ENCODE measurements at places on chromosomes 6 and 20. TPM values are rescaled to one million over a fixed set of nuclear protein-coding genes. Genes with fewer than 3 reads are reported as not detected.

DNA sequence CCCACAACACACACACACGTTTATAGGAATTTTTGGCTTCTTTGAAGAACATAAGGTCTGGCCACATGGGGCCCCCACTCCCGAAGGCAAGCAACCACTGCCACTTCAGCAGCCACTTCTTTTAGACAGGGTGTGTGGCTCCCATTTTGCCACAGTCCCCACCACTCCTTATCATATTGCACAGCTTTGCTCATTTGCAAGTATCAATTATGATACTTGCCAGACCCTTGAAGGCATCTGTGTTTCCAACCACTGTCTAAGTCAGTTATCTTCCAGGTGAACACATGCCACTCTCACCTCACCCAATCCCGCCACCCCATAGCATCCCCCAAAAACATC is 73.1 kb downstream of the NOL4L start:
- no peak for DNase-seq

DNA sequence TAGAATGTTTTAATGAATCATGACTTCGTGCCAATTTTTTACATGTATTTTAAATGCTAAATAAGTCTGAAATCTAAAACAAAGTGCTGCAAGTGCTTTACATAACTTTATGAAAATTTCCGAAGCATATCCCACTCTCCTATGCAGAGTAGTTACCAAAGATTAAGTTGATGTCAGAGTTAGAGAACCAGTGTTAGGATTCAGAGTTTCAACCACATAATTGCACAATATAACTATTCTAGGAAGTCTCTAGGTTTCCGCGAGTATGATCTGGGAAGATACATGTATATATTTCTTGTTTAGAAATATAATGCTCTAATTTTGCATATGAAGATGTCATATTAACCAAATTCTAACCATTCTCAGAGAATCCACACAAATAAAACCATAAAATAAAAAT is 74.8 kb downstream of the ASCC3 start:
- no peak for DNase-seq

GRCh38 chr20:37915800-37916570 is 13.1 kb downstream of the VSTM2L start:
- no peak for DNase-seq

The SLC26A8 gene
- not detected for total RNA-seq

DNA sequence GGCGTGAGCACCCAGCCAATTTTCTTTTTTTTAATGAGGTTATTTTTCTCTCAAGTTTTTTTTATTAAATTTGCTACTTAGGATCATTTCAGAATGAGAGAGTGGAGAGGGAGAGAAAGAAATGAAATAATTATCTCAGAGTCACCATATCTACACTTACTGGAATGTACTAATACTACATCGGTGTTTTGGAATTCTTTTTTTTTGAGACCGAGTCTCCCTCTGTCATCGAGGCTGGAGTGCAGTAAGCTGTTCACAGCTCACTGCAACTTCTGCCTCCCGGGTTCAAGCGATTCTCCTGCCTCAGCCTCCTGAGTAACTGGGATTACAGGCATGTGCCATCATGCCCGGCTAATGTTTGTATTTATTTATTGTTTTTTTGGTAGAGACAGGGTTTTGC is 27.8 kb downstream of the ANKRD6 start:
- DNase-seq: no peak

DNA sequence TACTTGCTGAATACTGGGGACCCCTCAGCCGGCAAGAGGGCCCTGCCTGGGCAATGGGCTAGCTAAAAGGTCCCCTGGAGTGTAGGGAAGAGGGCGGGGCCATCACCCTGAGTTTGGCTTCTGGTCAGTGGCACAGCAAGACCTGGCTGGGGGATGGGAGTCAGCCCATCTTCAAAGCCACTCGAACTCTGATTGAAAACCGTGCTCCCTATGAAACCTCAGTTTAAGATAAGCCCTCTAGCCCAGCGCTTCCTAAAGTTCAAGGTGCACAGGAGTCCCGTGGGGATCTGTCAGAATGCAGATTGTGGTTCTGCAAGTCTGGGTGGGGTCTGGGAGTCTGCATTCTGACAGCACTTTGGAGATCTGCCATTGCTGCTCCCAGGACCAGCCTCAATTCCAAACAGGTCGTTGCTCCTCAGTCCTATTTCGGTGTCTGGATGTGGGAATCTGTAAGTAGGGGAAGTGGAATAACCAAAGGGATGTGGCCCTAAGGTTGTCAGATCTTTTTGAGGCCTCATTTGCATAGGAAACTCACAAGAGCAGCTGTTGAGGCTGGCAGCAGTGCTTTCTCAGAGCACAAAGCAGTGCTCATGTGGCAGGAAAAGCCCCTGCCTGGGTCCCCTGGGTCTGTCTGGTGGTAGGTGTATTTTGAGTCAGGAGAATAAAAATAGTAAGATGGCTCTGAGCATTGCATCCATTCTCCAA is 85.3 kb upstream of the SCP2D1 start:
- DNase-seq: no peak

The TSHZ2 gene
- not detected for total RNA-seq

DNA sequence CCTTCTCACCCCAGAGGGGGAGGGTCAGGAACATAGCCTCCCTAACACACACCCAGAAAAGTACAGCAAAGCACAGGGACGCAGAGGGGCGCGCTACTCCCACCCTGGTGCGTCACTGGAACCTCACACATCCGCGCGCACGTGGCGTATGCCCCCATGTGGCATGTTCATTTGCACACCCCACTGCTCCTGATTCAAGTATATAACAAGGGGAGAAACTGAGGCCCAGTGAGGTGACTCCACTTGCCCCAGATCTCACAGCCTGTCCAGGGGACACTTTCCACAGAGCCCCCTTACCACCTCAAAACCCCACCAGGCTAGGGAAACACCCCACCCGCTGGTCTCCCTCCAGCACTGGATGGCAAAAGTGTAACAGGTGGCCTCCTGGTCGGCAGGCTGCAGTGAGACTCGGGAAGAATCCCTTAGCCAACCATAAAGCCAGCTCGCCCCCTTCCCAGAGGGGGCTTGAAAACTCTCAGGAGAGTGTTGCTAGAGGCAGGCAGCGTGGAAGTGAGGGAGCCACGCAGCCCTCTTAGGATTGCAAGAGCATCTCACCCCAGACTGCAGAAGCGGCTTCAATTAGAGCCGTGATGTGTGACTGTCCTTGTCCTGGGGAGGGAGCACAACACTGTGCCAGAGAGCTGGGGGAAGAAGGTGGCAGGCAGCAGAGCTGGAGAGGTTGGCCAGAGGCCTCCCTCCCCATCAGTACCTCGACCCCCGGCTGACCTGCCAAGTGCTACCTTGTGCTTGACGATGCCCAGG is at the start of gene GRM4:
TSS of gene GRM4 (minus strand) at position 67 of the 762 bp plus-strand sequence. CDS start 12,591 bp downstream, outside the sequence.
- peak; percentile 71 for DNase-seq

GRCh38 chr6:72757048-72757447 is 135.2 kb downstream of the KCNQ5 start:
- DNase-seq: no peak

The FOXQ1 gene
- total RNA-seq: 0.15 TPM

The CAPN11 gene
- total RNA-seq: not detected

The EYA2 gene
- 0.32 TPM for total RNA-seq

- DNase-seq: no peak
Measured at GRCh38 chr6:117595099-117595923, 7.0 kb downstream of the GOPC start.

The TNF gene
- total RNA-seq: not detected

The SRSF12 gene
- 5.9 TPM for total RNA-seq

GRCh38 chr20:56244259-56244658 is 4.3 kb upstream of the MC3R start:
- no peak for DNase-seq

DNA sequence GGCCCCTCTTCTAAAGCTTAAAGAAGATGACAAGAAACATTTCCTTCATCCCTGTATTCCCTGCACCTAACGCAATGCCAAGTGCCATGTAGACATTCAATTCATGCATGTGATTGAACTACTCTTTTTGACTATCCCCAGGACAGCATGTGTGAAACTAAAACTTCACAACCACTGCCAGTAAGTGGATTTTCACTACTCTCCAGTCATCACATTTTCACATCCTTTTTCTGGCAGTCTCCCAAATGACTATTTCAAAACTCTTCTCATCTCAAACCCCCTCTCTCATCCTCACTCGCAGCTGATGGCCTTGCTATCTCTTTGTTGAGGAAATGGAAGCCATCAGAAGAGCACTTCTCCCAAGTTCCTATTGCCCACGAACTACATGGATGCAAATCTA is 122.6 kb downstream of the OPRM1 start:
- no peak for DNase-seq

GRCh38 chr6:1575210-1576041 is 34.3 kb upstream of the FOXC1 start:
- DNase-seq: no peak

The TSPO2 gene
- total RNA-seq: not detected

The PLTP gene
- 48.5 TPM for total RNA-seq

Data from chondrocyte (in vitro differentiated cells).